Spinal cord (tissue), 10 donors: ENCODE measurements at places on chromosomes 2 and 18. TPM values are rescaled to one million over a fixed set of nuclear protein-coding genes. Genes with fewer than 3 reads are reported as not detected.

The PHOSPHO2 gene
- total RNA-seq: 11.7 TPM

The CHRND gene
- total RNA-seq: 0.17 TPM

The DSG4 gene
- total RNA-seq: not detected

The DCC gene
- total RNA-seq: 13.8 TPM

The AGAP1 gene
- total RNA-seq: 36.1 TPM

The NEMP2 gene
- total RNA-seq: 6.9 TPM

The GPBAR1 gene
- 0.30 TPM for total RNA-seq

The CFC1 gene
- total RNA-seq: 4.5 TPM

The EMILIN1 gene
- total RNA-seq: 46.2 TPM

The STEAP3 gene
- total RNA-seq: 7.0 TPM

The ASB18 gene
- 0.39 TPM for total RNA-seq

The ADAM23 gene
- total RNA-seq: 52.1 TPM

The SPATA3 gene
- total RNA-seq: not detected

The EMILIN2 gene
- total RNA-seq: 20.1 TPM

The MEX3C gene
- 47.2 TPM for total RNA-seq

The SP5 gene
- total RNA-seq: 0.99 TPM

The CNRIP1 gene
- total RNA-seq: 36.6 TPM

The LYPD1 gene
- total RNA-seq: 50.9 TPM

The AP1S3 gene
- 9.4 TPM for total RNA-seq

The SERPINB11 gene
- total RNA-seq: not detected
